Eye (tissue), 1 donor: ENCODE measurements at places on chromosomes 2 and 18.

GRCh38 chr2:198040835-198041234 is 236.4 kb downstream of the PLCL1 start:
- DNase-seq = no peak

GRCh38 chr2:173983391-173983871 is 18.3 kb upstream of the SP3 start:
- DNase-seq = no peak

DNA sequence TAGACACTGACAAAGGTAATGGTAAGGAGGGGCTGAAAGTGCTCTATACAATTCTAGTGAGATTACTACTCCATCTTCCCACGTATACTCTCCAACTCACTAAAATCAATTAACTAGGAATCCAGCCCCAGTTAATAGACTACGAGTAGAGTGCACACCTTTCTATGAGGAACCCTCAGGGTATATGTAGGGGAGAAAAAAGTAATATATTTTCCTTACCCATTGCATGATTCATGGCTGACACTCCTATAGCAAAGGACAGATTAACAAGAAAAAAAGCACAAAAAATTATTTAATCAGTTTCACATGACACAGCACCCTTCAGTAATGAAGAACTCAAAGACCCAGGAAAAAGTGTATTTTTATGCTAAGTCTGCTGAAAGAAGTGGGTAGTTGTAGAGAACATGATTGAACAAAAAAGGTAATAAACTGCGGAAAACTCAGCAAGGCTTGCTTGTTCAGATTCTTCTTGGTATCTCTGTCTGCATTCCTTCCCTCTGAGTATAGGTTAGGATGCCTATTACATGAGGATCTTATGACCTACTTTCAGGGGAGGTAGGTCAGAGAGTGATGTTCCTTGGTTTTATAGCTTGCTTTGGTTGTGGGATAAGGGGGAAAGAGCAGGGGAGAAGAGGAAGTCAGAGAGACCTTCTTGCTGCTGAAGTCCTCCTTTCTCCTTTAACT is 342.0 kb upstream of the DLGAP1 start:
- no peak for DNase-seq

DNA sequence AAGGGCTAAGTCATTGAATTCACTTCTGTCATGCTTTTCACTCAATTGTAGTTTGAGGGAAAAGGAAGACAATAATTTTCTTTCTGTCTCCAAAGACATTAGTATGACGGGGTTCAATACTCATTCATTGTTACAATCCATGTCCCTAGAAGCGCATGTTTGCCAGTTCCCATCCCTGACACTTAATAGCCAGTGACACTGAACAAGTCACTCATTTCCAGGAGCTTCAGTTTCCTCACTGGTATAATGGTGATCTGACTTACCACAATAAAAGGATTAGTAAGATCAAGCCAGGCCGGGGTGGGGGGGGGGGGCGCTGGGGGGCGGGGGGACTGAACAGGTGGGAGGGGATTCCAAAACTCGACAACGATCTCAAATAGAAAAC is 144.8 kb upstream of the MAP3K20 start:
- DNase-seq = peak; percentile 24

GRCh38 chr2:172929644-172930043 is 146.0 kb upstream of the MAP3K20 start:
- DNase-seq = no peak

DNA sequence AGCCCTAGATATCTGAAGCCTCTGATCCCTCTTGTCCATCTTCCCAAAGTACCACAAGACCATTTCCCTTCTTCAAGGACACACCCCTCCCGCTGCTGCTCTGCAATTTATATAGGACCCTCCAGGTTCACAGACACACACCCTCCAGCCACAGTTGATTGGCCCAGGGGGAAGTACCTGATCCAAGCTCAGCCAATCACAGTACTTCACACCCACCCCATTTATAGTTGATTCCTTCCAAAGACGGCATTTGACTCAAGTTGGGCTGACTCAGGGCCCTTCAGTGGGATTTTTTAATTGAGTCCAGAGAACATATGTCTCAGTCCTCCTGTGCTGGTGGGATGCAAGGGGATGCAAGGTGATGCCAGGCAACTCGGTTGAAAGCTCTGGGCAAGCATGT is 59.2 kb downstream of the GYPC start:
- DNase-seq = no peak

GRCh38 chr2:59694176-59694575 is 859.3 kb downstream of the BCL11A start:
- DNase-seq = no peak

- no peak for DNase-seq
Measured at GRCh38 chr2:69083235-69083748, 70.3 kb downstream of the ANTXR1 start.

GRCh38 chr2:28661589-28662001 is 90.0 kb upstream of the PPP1CB start:
- DNase-seq = peak; percentile 51

- peak; percentile 13 for DNase-seq
Measured at GRCh38 chr18:34965108-34965507, 76.1 kb upstream of the MAPRE2 start.

DNA sequence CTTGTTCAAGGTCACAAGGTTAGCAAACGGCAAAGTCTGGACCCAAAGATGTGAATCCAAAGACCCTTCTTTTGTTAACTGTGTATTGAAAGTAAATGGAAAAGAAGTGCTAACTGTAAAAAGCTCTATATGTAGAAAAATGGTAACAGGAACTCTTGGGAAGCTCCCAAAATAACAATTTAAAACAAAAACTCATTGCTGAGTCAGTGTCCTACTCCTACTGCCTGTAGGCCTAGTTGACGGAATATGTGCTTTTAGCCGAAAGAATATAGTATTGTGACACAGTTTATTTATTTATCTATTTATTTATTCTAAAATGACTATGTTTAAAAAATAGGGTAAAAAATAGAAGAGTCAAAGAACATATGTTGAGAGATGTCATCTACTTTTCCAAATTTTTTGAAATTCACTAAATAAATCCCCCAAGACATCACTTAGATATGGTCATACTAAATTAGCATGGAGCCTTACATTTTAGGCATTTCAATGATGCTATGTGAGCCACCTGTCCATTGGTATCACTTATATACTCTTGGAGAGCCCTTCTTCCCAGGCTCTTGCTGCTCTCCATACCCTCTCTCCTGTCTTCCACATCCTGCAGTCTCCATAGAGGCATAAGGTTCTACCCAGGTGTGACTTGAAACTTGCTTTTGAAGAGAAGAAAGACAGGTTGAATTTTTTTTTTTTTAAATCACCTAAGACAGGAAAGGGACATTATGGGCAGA is 13.7 kb downstream of the COL5A2 start:
- DNase-seq = no peak

GRCh38 chr2:119196301-119197125 is 27.1 kb upstream of the STEAP3 start:
- peak; percentile 11 for DNase-seq

GRCh38 chr2:46136481-46136880 is 160.7 kb upstream of the EPAS1 start:
- DNase-seq = no peak

DNA sequence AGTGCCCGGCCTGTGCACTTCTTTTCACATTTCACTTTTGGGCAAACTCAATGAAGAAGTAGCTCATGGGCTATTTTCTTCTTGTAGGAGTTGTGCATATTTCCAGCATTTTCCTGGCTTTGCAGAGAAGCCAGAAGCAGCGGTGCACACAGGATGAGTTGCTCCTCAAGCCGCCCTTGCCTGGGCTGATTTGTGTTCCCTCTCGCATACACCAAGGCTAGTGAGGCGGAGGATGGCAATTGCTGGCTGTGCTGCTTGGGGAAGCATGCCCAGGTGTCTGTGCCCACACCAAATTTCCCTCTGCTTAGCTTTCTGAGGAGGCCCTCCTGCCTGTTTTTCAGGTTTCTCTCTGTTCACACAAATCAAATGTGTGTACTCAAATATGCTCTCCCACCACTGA is 85.4 kb upstream of the TMEM200C start:
- DNase-seq = no peak

GRCh38 chr18:23718243-23718720 is 29.0 kb downstream of the LAMA3 start:
- DNase-seq = no peak

- DNase-seq = no peak
Measured at GRCh38 chr18:74154716-74155115, 6.4 kb downstream of the TIMM21 start.

DNA sequence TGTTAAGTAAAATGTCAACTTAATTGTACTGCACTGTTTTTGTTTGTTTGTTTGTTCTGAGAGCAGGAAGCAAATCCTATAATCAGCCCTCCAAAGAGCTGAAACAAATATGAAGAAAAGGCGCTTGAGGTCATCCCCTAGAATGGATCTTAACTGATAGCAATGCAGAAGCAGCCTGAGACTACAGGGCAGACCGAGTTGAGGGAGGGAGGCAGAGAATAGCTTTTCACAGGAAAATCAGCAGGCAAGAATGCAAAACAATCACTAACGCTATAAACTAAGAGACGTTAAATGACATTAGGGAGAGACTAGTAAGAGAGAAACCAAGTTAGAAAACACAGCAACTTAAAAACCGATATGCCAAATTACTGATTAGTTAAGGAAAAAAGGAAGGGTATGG is 37.2 kb downstream of the GALNT1 start:
- no peak for DNase-seq

DNA sequence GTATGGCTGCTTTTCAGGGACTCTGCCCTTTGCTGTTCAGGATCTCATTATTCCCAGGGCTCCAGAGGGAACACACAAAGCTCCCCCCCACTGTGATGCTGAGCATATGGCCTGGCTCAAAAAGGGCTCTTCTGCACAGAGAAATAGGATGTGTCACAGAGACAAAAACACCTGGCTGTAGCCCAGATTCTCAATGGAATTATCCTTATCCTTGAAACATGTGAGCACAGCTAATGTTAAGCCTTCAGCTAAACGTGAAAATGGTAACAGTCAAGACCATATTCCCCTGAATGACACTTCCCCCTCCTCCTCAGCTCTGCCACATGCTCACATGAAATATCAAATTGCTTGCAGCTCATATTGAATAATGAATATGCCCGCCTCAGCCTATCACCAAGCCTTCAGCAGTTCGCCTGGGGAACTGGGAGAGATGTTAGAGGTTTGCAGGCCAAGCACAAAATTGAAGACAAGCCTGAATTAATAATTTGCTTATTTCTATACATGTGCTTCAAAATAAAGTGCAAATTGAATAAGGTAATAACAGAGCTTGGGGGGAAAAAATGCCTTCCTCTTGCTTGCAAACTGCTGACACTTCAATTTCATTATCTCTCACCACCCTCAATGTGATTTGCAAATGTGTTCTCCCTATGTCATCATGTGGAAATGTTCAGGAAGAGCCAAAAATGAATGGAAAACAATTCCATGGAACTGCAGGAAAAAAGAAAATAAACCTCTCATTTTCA is 181.0 kb upstream of the HNRNPA3 start:
- peak; percentile 78 for DNase-seq

GRCh38 chr2:144629935-144630334 is 110.0 kb upstream of the ZEB2 start:
- DNase-seq = no peak

- DNase-seq = peak; percentile 50
Measured at GRCh38 chr2:45275242-45275805, 266.1 kb upstream of the SIX2 start.

DNA sequence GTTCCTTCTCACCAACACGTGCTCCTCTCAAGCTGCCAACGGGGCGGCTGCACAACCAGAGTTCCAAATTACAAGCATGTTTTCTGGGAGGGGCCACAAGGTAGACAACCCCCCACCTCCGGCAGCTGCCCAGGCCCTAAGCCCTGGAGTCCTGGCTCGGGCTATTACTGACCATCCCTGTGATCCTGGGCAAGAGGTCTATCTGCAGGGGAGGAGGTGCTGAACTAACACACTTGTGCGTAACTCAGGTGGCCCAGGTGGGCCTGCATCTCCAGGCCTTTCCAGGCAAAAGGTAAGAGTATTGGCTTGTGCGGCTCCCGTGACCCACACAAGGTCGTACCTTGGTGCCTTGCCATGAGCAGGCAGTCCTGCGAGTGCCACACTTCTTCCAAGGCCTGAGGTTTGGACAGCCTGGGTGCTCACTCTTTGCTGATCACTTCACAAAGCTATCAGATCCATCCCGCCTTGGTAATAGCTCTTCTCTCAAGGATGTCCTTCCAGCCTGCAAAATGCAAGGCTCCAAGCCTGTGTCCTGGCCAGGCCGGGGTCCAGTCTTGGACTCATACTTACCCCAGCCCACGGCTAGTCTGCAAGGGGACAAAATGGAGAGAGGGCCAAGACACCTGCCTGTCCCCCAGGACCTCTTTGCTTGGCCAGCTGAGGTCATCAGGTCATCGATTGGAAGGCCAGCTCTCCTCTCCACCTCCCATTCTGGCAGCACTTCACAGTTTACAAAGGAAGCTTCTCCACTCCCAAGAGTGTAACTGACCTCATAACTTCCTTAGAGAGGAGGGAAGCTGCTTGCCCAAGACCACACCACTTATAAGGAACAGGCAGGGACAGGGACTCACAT is 33.9 kb downstream of the ADRA2B start:
- DNase-seq = no peak

GRCh38 chr2:119718501-119719260 is 39.7 kb downstream of the TMEM177 start:
- no peak for DNase-seq

DNA sequence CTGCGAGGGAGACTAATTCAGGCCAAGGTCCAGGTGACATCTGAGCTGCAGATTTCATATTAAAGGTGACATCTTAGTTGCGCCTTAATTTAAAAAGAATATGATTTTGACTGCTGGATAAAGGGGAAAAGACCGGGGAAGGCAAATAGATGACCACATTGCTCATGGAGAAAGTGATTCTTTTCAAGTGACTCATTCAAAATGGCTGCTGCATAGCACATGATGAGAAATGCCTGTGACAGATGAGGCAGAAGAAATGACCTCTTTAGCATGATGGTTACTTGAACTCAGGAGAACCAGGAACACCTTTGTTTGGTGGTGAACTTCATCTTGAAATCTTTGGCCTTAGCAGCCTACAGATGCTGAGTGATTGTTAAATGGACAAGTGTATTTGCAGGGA is 385.8 kb upstream of the TRIB2 start:
- no peak for DNase-seq

DNA sequence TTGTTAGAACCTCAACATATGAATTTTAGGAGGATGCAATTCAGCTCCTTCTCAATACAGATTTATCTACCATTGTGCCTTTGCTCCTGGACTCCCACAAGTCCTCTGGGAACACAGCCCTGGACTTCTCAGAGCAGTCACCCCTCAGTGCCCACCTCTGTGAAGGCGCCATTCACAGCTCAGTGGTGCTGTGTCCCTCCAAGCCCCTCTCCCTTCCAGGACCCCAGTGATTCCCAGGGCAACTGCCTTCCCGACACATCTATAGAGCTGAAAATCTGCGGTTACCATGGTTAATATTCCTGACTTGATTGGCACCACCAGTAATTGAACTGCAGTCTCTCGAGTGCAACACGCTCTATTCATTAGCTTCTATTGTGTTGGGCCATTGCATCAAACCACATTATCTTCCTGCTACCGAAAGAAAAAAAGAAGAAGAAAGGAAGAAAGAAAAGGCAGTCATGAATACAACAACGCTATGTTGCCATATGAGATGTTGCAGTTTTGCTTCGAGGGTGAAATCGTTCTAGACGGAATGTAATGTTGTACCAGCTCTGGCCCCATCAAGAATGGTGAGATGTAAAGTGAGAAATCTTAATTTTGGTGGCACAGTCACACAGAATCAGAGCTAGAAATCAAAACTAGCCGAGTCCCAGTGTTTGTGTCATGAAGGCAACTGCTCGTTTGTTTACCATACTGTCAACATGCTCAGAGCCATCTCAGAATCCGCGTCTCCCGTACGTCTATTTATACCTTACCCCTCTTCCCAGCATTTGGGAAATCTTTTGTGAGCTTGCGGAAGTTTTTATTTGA is 524.0 kb upstream of the ID2 start:
- DNase-seq = peak; percentile 88
